HL-60 (cell line): ENCODE measurements at places on chromosomes 4 and X.
A peak's percentile ranks its signal among the peaks of the same experiment; 100 is the strongest.

- no peak for DNase-seq
These were observed 43.0 kb upstream of the ARHGAP24 start for GRCh38 chr4:85431881-85432485.

DNA sequence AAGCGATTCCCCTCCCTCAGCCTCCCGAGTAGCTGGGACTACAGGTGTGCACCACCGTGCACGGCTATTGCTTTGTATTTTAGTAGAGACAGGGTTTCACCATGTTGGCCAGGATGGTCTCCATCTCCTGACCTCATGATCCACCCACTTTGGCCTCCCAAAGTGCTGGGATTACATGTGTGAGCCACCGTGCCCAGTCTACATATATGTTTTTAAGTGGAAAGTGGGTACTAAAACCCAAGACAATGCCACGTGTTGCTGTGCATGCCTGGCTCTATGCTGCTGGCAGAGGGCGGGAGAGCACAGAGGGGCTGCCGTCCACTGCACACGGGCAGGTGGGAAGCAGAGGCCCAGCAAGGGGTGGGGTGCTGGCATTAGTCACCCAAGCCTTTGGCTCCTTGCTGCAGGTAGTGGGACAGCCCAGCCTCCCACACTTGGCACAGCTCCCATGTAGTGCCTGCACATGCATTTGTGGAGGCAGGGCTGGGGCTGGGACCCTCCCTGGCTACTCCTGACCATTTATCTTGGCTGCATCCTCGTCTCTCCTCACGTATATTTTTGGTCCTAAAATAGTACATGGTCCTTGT, 3.5 kb downstream of the EMD start:
- no peak for DNase-seq

- no peak for DNase-seq
These were observed 258.2 kb downstream of the PPP1R2C start for GRCh38 chrX:42519666-42520231.

DNA sequence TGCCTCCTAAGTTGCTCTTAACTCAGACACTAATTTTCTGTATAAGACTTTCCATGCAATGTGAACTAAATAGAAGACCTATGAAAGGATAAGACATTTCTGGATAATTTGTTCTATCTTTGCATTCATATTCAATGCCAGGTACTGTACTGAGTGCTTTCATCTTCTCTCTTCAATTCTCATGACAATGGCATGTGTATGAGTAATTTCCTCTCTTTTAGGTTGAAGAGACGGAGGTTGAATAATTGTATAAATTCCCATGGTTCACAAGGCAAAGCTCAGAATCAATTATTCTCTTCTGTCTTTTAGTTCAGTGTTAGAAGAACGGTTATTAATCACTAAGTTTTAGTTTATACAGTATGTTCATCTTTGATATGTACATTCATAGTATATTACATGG, 29.3 kb upstream of the CFAP299 start:
- no peak for DNase-seq

- no peak for DNase-seq
These were observed 399.8 kb upstream of the POU3F4 start for GRCh38 chrX:83108278-83108677.

- DNase-seq = no peak
These were observed 102.2 kb upstream of the NKX1-1 start for GRCh38 chr4:1508161-1509160.

DNA sequence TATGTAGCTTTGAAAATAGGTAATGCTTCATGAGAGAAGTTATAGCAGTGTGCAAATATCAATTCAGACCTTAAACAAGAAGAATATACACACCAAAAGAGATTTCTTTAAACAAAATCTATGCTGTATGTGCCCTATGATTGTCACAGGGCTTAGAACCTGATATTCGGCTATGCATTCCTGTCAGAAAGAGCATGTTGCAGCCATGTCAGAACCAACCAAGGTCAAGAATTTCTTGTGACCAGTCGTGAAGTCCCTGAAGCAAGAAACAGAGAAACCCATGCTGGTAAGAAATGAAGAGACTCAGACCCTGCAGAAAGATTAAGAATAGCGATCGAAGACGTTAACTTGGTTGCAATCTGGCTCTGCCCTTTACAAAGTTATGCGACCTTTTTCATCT, 210.3 kb upstream of the SPIN4 start:
- no peak for DNase-seq

DNA sequence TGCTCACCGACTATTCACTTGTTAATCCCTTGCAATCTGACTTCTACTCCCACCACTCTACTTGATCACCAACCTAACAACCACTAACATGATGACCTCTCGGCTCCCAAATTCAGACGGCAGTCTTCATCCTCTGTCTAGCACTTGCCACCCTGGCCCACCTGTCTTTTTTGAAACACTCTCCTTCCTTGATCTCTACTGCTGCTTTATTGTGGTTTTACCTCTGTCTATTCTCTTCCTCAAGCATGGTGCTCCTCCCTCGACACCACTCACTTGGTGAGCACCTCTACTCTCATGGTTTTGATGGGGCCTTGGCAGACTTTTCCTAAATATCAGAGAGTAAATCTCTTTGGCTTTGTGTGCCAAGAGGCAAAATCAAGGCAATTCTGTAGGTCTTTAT, 21.7 kb upstream of the CXCR3 start:
- DNase-seq = no peak

DNA sequence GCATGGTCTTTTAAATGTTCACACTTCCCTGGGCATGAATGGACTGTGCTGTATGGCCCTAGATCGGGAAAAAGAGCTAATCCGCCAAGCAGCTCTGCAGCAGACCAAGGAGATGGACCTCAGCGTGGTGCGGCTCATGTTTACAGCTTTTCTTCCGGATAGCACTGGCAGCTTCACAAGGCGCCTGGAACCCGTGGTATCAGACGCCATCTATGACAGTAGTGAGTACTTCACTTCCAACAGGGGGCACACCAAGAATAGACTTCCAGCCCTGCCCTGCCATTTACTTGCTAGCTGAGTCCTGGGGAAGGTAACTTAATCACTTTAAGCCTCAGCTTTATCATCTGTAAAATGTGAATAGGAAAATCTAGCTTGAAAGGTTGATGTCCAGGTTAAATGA, 77.7 kb downstream of the NFKB1 start:
- no peak for DNase-seq

DNA sequence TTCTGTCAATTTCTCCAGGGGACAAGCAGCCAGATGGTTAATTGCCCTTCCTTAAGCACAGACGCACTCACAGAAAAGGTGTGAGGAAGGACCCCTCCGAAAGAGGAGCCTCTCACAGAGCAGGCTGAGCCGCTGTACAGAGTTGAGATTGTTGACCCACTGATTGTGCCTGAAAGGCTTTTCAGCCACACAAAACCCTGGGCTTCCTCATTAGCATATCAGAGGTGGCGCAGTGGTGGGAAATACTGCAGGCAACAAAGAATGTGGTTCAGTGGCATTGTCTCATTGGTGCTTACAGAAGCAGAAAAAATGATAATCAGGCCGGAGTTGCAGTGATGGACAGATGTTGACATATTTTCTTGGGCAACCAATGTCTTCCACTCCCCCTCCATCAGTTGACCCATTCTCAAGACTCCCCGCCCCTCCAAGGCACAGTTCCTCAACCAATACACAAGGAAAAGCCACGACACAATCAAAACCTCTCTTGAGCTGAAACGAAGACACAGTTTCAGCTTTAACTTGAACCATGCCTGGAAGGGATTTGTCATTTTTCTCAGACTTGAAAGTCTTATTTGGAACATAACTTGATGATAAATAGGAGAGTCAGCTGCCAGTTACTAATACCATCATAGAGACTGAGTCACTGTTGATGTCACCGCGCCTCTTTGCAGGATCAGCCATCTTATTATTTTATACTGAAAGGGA, 53.1 kb downstream of the ATXN3L start:
- DNase-seq = no peak

DNA sequence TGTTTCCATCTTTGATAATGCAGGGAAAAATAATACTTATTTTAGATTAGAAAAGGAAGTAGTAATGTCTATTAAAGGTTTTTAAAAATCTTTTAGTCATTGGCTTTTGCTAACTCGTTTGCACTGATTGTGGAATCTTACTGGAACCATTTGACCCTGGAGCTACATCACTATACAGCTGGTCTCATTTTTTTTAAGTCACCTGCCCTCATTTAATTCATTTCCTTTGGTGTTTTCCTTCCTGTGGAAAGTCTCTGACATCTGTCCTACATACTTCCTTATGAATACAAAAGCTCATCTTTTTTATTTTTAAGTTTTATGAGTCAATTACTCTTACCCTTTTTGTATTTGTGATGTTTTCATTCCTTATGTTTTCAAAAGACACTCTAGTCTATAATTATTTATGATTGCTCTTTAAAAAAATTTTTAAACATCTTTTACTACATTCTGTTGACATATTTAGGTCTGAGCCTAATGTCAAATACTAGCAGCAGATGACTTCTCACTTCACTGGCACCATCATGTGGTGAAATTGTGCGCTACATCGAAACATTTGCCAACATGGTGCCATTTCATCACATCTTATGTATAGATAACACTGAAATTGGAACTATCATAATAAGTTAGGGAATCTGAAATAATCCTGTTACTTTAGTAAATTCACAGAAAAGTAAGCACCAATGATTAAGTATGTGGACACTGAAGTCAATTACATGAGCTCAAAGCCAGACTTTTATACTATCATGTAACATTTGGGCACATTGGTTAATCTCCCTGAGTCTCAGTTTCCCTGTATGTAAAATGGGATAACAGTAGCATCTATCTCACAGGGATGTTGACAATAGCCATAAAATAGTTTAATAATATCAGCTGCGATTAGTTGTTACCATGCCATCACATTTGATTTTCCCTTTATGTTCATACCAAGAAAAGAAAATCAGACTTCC, 9.4 kb upstream of the MMAA start:
- DNase-seq = peak; percentile 64

GRCh38 chrX:16659321-16659720, 9.4 kb downstream of the S100G start:
- DNase-seq = no peak
